Stimulated activated CD4-positive, alpha-beta T cell treated with anti-CD3 and anti-CD28 coated beads, Interleukin-2, amount 100 ng/mL, for 24 hours (primary cell): ENCODE measurements at places on chromosomes 2 and 18.

DNA sequence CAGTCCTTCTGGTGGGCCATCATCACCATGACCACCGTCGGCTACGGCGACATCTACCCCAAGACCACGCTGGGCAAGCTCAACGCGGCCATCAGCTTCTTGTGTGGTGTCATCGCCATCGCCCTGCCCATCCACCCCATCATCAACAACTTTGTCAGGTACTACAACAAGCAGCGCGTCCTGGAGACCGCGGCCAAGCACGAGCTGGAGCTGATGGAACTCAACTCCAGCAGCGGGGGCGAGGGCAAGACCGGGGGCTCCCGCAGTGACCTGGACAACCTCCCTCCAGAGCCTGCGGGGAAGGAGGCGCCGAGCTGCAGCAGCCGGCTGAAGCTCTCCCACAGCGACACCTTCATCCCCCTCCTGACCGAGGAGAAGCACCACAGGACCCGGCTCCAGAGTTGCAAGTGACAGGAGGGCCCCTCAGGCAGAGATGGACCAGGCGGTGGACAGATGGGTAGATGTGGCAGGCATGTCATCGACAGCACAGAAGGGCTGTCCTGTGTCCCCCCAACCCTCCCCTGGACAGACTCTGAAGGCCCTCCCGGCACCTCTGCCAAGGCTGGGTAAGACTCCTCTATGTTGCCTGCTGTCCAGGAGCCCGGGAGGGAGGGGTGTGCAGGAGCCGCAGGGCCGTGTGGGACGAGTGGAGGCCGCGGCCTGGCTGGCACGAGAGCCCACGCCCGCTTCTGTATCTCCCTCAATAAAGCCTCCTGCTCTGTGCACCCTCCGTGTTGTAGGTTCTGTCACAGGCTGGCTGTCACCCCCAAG lies 2.0 kb downstream of the KCNF1 start:
- DNase-seq = no peak

DNA sequence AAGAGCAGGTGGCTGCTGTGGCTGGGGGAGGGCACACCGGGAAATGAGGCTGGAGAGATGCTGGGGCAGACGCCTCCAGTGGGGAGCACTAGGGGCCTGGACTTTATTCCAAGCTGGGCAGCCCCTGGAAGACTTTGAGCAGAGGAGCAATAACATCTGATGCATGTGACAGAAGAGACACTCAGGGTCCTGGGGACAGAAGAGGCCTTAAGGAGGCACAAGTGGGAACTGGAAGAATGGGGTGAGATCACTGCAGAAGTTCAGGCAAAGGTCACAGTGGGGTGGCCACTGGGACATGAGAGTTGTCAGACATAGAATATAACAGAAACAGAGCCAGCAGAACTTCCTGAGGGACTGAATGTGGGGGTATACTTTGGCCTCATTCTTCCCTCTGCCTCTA lies 24.0 kb downstream of the TGFA start:
- DNase-seq = no peak

- DNase-seq = no peak
Observed at GRCh38 chr2:169358016-169358415, 4.3 kb downstream of the LRP2 start.

GRCh38 chr2:135150725-135151124 lies 98.6 kb downstream of the RAB3GAP1 start:
- no peak for DNase-seq

- DNase-seq = no peak
Observed at GRCh38 chr2:85237849-85238565, 89.8 kb downstream of the TGOLN2 start.

DNA sequence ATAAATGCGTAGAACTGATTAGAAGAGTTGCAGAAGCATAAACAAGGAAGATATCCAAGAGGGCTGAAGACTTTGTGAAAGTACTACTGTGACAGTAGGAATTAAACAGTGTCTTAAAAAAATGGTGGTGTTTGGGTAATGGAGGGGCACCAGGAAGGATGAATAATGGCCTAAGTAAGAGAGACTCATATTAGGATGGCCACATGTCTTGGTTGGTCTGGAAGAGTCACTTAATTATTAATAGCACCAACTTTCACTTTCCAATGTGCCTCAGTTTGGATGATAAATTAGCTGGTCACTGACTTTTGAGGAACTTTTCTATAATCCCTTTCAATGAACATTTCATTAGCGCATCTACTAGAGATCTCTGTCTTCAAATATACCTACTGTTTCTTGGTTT lies 372.2 kb downstream of the NYAP2 start:
- DNase-seq = no peak

DNA sequence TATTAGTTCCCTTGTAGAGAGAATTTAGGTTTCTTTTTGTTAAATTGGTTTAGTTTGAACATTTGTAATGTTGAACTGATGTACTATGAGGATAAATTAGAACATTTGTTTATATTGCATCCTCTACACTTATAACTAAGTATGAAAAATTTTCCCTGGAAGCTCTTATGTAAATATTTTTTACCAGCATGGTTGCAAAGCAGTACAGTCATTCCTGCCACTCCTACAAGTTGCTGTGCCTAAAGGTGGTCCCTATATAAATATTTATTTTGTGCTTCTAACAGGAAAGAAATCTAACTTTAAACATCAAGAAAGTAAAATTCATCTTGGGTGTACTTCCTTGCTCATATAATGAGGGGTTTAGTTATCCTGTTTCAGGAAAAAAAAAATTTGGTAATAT lies 14.2 kb downstream of the TWSG1 start:
- DNase-seq = no peak
